Activated naive CD4-positive, alpha-beta T cell treated with anti-CD3 and anti-CD28 coated beads, Interleukin-2, amount 50 U/mL, for 16 hours (primary cell): ENCODE measurements at places on chromosomes 6 and 20.
A peak's percentile ranks its signal among the peaks of the same experiment; 100 is the strongest.

- DNase-seq: no peak
Observed at GRCh38 chr6:43301081-43301870, 3.2 kb downstream of the SLC22A7 start.

- DNase-seq: no peak
Observed at GRCh38 chr6:158816803-158817727, 2.1 kb downstream of the EZR start.

DNA sequence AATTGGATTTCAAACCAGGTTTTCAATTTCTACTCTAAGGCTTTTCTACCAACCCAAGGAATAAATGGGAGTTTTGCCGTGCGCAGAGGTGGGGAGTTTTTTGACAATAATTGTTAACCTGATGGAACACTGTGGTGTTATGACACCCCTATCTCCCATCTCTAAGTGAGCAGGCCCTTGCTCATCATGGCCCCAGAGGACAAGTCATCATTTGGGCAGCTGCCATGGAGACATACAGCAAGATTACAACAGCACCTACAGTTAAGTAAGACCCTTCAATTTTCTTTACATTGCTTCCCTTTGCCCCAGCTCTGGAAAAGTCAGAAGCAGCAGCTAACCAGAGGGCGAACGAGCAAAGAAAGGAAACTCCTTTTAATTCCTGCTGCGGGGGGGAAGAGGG lies 54.3 kb downstream of the ADGRF5 start:
- DNase-seq: no peak

GRCh38 chr20:61678437-61678836 lies 387.2 kb downstream of the TAF4 start:
- DNase-seq: no peak

DNA sequence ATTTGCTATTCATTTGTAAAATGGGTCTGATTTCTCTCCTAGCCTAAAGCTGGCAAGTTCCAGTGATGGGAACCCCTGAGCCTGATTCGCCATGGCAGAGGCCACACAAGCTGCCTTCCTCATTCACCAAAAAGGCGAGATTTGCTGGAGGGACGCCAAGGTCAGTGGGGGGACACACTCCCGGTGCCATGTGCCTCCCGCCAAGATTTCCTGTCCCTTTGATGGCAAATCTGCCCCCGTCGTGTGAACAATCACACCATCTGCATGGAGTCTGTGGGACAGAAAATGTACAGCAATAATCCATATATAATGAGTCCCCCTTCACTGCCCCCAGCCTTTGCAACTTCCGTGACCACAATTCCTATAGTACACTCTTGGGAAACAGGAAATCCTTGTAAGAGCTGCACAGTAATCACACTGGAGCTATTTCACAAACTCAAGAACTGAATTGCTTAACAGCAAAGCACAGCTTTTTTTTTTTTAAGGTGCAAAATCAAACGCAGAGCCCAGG lies 15.7 kb upstream of the IGF2R start:
- no peak for DNase-seq

DNA sequence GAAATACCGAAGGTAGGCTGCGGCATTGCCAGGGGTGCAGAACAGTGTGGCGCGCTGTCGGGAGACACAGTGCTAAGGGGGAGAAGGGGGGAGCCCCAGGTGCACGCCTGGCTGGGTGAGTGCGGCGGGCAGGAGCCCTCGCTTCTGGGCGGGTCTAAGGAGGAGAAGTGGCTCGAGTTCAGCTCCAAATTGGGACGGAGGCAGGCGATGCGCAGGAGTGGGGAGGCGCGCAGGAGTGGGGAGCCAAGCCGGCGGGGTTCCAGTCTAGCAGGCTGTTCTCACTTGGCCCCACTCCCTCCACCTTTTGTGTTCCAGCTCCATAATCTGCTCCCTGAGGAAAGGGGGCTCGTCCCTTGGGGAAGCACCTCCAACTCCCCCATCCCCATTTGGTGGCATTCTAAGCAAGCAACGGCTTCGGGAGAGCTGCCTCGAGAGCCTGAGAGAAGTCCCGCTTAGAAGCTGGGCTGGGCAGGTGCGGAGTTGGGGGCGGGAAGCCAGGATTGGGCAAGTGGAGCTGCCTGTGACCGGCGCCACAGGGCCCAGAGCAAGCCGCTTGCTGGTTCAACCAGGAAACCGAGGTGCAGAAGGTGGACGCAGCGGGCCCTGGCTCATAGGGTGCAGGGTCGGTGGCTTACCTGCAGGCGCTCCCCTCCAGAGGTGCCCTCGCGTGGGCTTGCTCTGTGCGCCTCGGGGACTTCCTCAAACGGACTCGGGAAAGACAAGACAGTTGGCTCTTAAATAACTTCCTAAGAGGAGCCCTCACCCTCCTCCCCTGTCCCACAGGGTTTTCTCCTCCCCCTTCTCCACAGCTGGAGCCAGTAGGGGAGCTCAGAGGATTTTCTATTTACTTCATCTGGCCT lies at the start of gene F13A1:
Gene F13A1, minus strand, starts transcription at position 711 of the 860 bp plus-strand sequence. CDS start 1,998 bp downstream, outside the sequence.
- no peak for DNase-seq

- DNase-seq: no peak
Observed at GRCh38 chr6:92684386-92684785, 735.0 kb downstream of the EPHA7 start.

- no peak for DNase-seq
Observed at GRCh38 chr6:130240232-130240631, 17.5 kb upstream of the SAMD3 start.

DNA sequence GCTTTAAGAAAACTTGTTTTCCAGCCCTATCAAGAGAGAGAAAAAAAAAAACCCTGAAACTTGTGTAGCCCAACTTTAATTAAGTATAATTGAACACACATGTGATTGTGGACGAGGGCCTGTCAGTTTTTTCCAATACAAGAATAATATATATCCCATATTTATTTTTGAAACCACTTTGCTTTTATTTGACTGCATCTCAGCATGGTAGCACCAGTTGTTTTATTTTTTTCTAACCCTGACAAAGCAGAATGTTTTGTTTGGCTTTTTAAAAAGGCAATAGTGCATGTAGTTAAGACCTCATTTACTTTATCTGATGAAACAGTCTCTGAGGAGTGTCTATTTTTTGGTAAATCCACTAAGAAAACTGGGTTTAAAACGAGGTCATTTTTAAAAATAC lies 257.7 kb downstream of the CDKAL1 start:
- DNase-seq: no peak

DNA sequence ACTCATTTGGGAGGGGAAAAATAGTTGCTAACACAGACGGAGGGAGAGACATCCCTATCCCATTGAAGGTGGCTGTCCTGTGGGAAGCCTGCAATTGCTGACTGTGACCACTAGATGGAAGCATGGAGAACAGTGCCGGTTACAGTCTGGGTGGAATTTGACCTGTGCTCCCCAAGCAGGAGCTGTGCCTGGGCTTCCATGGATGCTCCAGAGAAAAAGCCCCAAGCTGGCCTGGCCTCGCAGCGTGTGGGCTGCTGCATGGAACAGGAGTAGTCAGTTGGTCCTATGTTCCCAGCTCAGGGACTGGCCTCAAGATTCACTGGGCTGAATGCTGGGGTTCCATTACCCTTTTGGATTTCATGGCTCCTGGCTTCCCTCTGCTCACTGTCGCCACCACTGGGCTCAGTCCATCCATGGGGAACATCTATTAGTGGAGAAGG lies 116.3 kb upstream of the CHD6 start:
- peak; percentile 23 for DNase-seq

- no peak for DNase-seq
Observed at GRCh38 chr6:163367497-163368183, 46.9 kb upstream of the QKI start.

DNA sequence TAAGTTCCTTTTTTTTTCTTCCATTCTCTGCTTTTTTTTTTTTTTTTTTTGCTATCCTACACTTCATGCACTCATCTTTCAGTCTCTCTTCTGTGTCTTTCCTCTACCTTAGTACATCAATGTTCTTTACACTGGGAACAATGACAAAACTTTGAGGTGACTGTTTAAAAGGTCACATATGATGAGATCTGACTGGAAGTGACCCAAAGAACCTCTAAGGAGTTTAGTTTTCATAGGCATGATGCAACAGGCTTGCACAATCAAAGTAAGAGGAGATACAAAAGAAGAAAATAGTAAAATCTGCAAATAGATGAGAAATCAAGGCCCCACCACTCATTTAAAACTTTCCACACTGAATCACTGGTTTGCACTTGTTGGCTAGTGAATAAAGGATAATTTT lies 840.8 kb downstream of the TBC1D32 start:
- DNase-seq: no peak

DNA sequence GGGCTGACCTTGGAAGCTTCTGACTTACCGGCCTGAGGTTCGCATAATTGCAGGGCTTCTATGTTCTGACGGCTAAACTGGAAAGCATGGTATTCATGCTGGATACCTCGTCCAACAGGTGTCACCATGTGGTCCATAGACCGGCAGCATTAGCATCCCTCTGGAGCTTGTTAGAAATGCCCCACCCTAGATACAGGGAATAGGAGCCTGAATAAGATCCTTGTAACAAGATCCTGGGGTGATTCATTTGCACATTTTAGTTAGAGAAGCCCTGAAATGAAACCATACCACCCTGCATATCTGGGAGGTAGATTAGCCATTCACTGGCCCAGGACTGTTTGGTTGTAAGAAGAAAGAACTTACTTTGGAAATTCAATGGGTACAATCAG lies 77.7 kb downstream of the TMEM170B start:
- no peak for DNase-seq

- DNase-seq: no peak
Observed at GRCh38 chr6:166969390-166970002, 13.1 kb upstream of the RNASET2 start.

GRCh38 chr6:158707120-158707820 lies 57.4 kb downstream of the SYTL3 start:
- no peak for DNase-seq

- no peak for DNase-seq
Observed at GRCh38 chr6:120938164-120938875, 396.0 kb downstream of the TBC1D32 start.
